ENCODE measurements at places on chromosomes 11 and 22.

DNA sequence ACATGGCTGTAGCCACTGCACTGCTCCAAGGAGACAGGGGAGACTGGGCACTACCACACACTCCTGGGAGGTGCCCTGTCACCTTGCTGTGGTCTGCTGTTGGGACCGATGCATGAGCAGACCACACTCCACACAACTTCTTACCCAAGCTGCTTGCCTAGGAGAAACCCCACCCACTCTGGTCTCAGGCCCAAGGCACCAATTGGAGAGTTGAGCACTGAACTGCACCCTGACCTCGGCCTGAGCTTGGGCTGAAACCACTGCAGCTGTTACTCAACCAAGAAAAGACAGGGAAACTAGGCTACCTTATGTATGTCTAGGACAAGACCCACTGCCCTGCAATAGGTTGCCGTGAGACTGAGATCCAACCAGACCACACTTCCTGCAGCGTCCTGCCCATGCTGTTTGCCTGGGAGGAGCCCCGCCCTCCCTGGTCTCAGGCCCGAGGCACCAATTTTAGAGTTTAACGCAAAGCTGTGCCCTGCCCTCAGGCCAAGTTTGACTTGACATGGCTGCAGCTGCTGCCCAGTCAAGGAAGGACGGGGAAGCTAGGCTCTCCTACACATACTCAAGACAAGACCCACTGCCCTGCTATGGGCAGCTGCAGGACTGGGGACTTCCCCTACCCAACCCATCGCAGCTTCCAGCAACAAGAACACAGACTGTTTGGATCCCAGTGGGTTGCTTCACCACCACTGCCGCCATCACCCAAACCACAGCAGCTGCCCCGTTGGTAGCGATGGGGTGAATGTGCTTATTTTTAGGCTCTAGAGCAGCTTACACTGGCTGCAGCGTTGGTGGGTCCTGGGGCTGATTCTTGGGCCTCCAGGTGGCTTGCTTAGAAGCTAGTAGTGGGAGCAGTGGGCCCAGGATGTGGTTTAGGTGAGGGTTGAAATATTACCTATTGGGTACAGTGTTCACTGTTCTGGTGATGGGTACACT, 66.8 kb downstream of the BRD1 start:
- no peak for DNase-seq

- DNase-seq, result no peak
These were observed 39.0 kb downstream of the LMO1 start for GRCh38 chr11:8224711-8225110.

DNA sequence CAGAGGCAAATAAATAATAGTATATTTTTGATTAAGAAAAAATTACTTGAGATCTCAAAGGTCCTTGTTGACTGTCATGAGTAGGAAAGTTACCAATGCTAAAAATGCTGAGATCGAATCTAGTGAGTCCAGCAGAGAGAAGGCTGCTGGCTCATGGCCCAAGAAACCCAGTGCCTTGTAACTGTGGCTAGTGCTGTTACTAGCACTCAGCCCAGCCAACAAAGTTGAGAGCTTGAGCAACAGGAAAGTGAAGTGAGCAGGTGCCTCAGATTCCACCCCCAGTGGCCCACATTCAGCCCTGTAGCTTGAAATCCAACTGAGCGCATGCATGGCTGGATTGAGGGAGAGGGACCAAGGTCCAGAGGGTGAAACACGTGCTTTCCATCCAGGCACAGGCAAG, 398.2 kb downstream of the SHANK2 start:
- DNase-seq, result no peak

DNA sequence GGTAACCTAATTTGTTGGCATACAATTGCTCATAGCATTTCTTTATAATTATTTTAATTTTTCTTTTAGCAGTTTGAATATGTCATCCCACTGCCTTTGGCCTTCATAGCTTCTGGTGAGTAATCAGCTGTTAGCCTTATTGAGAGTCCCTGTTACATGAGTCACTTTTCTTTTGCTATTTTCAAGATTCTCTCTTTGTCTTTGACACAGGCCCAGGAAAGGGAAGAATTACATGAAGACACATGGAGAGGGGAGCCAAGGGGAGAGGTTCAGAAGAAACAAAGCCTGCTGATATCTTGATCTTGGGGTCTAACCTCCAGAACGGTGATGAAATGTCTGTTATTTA, 418.2 kb downstream of the METTL15 start:
- DNase-seq, result no peak

DNA sequence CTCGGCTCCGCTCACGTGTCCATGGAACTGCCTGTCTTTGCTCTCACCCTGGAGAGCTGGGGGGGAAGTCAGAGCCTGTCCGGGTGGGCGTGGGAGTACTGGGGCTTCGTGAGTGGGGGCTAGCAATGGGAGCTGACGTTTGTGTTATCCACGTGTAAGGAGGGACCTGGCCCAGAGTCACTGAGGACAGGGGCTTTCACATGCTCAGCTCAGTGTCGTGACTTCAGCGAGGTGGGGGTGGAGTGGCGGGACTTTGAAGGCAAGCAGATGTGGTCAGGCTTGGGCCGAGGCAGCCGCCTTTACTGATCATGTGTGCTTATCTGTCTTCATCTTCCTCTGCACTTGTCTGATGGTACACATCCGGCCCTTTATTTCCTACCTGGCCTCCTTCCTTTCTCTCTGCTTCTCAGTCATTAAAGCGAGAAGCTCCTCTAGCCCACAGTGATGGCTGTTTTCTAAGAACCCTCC, 113.1 kb upstream of the NNMT start:
- DNase-seq, result no peak

DNA sequence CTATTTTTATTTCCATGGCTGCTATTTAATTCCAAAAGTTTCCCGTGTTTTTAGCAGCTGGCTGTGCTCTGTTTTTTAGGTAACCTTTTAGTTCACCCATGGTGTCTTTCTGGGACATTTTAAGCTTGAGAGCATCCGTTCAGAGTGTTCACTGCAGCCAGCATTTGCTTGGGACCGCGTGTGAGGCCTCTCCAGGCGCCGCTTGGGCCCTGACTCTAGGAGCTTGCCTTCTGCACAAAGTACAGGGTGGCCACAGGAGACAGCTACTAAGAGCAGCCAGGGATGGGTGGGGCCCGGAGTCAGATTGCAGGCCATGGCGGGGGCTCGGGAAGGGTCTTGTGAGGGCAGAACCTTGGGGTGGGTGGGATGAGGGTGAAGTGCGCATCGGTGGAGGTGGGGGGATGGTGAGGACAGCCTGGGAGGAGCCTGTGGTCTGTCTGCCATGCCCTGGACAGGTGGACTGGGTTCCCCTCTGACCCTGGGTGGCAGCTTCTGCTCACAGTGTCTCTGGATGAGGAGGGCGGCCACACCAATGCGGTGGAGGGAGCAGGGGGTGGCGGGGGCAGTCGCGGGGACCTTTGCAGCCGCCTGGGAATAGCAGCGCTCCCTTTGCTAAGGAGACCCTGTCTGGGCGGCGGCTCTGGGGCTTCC, 288.1 kb downstream of the TBC1D22A start:
- no peak for DNase-seq

GRCh38 chr11:45394294-45395085, 108.3 kb upstream of the SYT13 start:
- no peak for DNase-seq

DNA sequence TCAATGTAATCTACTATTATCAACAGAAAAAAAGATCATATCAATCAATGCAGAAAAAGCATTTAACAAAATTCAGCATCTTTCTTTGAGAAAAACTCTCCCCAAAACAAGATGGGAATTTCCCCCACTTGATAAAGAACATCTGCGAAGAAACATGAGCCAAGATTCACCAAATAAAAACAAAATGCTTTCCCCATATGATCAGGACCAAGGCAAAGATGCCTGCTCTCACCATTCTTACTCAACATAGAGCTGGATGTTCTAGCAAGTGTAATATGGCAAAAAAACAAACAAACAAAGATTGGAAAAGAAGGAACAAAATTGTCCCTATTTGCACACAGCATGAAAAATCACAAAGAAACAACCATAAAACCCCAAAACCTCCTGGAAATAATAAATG, 23.4 kb downstream of the SHANK2 start:
- DNase-seq, result no peak

DNA sequence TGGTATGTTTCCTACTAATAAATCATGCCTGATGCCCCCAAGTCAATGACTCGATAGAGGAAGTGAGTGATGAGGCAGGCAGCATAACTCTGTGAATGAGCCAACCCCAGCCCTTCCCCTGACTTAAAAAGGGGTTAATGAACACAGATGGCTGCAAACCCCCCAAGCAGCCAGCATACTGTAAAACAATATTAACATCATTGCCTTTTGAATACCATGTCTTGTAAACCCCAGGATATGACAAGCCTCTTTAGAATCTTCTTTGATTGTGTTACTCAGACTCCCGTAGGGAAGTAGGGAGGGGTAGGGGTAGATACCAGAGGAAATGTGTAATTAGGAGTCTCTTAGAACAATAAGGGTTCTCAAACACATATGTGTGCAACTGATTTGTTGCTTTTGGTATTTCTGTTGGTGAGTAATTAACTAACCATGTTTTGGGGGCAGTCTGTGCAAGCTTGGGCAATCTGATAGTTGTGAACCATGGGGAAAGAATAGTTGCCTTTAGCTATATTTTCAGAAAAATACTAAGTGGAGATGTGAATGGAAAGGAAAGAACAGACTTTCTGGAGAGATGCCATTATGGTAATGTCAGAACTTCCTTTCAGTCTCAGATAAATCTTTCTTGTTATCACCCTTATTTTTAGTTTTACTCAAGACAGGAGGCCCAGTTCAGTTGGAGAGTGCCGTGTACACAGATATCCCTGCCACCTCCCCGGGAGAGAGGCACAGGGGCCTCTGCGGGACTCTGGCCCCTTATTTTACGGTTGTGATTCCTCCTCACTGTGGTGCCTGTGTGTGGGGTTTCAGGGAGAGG, 701.8 kb downstream of the NTM start:
- DNase-seq, result no peak

DNA sequence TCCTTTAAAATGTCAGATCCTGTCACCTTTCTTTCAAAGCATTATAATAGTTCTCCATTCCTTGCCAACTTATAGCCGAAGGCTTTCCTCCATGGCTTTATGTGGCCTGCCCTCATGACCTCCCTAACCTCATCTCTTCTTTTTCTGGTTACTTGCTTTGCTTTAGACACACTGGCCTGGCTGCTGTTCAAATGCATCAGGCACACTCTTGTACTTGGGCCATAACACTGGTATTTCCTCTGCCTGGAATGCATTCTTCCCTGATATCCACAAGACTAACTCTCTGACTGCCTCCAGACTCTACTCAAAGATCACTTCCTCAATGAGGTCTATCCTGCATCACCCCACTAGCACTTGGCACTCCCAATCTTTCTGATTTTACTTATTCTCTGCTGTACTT, 710.3 kb downstream of the KCNA4 start:
- no peak for DNase-seq

- DNase-seq, result no peak
These were observed 32.3 kb downstream of the ACO2 start for GRCh38 chr22:41501209-41501608.
